ENCODE measurements at places on chromosomes 6 and 20.
A peak's percentile ranks its signal among the peaks of the same experiment; 100 is the strongest.

DNA sequence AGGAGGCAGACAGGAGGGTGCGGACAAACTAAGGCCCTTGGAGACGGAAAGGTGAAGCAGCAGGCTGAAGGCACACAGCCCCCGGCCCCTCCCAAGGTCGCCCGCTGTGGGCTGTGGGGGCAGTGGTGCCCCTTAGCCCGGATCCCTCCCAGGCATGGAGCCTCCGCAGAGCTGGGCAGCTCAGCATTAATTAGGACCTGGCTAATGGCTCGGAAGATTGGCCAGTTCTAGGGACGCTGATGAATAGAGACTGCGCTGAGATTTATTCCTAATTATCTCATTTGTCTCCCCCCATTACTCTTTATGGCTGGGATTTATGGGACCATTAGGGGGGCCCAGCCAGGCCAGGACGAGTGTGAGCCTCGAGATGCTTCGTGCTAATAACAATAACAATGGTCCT lies 20.4 kb downstream of the MDFI start:
- DNase-seq = no peak

GRCh38 chr6:81561071-81561564 lies 191.4 kb downstream of the TENT5A start:
- peak; percentile 14 for DNase-seq

GRCh38 chr6:40950986-40951698 lies 87.9 kb downstream of the UNC5CL start:
- DNase-seq = peak; percentile 51

DNA sequence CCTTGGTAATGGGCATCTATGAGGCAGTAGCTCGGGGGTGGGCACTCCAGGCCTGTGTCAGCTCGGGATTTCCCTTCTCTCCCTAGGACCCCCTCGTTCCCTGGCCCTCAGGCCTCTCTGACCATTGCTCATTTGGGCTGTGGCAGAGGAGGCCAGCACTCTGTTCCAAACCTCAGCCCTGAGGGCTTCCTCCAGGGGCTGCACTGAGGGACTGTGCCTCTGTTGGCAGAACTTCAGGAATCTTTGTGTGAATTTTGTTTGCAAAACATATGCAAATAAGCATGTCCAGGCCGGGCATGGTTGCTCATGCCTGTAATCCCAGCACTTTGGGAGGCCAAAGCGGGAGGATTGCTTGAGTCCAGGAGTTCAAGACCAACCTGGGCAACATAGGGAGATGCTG lies 11.0 kb downstream of the PACSIN1 start:
- DNase-seq = no peak

- peak; percentile 30 for DNase-seq
These were observed 73.1 kb downstream of the MKKS start for GRCh38 chr20:10360878-10361277.

DNA sequence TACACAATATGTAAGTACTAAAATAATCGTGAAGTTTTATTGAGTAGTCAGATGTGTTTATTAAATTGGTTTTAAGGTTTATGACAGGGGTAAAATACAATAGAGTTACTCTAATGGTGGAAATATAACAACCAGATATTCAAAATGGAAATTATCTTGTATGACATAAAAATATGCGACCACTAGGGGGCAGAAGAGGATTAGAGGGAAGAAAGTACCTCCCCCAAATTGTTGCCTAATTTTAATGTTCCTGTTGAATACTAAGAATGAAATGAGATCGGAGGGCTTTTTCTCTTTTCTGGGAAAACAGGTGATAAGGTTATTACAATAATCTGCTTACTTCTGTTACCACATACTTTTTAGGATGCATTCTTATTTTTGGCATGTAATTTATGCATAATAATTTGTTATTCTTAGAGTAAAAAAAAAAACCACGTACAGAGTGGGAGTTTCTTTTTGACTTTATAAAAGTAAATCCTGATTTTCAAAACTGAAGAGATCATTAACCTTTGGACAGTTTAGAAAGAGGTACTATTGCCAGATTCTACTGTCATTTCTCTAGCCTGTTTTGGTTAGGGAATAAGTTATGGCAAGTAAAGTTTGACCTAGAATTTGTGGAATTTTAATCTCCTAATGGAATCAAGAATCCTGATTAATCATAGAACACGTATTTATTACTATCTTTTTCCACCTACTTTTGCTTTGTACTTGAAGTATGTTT lies 159.2 kb downstream of the CD109 start:
- DNase-seq = peak; percentile 62

DNA sequence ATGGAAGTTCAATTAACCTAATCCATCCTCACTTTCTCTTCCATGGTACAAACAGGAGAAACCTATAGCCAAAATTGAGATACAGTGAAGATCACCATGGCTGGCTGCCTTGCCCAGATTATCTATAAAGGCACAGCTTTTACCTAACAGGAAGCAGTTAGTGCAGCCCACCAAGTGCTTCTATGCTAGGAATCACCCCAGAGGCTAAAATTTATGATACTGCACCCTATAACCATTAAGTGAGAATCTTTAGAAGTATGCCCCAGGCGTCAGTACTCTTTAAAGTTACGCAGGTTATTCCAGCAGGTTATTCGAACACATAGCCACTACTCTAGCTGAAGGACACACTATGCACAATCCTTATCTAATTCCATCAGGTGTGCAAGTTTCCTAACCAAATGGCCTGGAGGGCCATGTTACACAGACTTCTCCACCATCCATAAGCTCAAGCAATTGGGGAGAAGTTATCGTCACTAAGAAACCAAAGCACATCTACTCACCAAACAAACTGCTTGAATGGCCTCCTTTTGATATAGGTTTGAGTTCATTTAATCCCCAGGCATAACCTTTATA lies 43.1 kb downstream of the MAN1A1 start:
- DNase-seq = no peak

DNA sequence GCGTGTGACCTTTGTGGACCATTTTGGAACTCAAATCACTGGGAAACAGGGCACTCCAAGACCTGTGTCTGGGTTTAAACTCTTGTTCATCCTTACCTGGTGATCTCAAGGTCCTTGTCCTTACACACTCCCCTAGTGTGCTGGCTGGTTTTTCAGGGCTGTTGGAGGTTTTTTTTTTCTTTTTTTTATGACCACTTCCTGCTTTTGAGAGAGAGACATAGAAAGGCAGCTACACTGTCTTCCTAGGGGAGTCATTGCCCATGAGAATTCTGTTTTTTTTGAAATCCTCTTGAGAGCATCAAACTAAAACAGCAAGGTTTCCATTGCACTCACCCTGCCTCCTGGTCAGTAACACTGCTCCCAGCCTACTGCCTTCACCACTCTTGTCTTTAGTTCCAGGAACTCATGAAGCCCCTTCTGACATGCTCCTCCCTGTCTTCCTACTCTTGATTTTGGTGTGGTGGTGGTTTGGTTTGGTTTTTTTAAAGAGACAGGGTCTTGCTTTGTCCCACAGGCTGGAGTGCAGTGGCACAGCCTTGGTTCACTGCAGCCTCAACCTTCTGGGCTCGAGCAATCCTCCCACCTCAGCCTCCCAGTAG lies 28.6 kb downstream of the PRPH2 start:
- DNase-seq = no peak

- DNase-seq = no peak
These were observed 13.0 kb downstream of the POU3F2 start for GRCh38 chr6:98847416-98847778.

DNA sequence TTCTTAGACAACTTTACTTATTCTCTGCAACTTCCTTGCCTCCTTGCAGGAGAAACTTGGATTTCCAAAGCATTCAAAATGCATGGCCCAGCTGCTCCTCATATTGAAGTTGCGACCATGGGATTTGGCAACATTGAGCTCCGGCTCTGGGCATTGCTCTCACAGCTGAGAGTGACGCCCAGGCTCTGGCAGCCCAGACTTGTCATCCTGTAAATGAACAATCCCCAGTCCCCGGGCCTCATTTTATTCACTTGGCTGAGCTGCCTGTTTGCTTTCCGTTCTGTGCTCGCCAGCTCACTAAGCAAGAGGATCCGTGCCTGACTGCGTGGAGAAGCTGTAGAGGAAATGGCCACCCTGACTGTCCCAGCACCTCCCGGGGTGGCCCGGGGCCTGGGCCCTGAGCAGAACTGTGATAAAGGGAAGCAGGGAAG lies 119.5 kb upstream of the CD93 start:
- DNase-seq = peak; percentile 30

- DNase-seq = no peak
These were observed 86.5 kb downstream of the MRPL14 start for GRCh38 chr6:44040786-44041185.

GRCh38 chr6:144181639-144182038 lies 31.3 kb downstream of the STX11 start:
- DNase-seq = no peak

- DNase-seq = peak; percentile 64
These were observed 60.0 kb downstream of the PTPN1 start for GRCh38 chr20:50569864-50570836.

DNA sequence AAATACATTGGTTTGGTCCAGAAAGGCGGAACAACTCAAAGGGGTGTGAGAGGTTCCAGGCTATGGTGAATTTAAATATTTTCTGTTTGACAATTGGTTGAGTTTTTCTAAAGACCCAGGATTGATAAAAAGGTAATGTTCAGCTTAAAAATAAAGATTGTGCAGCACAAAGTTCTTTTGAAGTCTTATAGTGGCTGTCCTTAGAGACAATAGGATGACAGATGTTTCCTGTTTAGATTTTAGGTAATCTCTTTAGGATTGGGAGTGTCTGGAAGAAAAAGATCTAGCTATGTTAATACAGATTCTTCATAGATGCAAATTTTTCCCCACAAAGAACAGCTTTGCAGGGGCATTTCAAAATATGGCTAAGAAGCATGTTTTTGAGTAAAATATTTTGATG lies 119.7 kb downstream of the GRIK2 start:
- no peak for DNase-seq

DNA sequence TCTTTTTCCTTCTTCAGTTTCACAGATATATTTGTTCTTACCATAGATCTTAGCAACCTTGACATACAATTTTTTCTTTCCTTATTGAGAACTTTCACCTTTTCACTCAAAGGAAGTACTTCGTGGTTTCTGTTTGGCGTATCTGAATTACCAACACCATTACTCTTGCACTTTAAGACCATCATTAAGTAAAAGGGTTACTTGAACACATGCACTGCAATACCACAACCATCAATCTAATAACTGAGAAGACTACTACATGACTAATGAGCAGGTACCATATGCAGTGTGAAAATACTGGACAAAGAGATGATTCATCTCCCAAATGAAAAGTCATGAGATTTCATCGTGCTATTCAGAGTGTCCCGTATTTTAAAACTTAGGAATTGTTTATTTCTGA lies 21.7 kb upstream of the SENP6 start:
- DNase-seq = no peak

DNA sequence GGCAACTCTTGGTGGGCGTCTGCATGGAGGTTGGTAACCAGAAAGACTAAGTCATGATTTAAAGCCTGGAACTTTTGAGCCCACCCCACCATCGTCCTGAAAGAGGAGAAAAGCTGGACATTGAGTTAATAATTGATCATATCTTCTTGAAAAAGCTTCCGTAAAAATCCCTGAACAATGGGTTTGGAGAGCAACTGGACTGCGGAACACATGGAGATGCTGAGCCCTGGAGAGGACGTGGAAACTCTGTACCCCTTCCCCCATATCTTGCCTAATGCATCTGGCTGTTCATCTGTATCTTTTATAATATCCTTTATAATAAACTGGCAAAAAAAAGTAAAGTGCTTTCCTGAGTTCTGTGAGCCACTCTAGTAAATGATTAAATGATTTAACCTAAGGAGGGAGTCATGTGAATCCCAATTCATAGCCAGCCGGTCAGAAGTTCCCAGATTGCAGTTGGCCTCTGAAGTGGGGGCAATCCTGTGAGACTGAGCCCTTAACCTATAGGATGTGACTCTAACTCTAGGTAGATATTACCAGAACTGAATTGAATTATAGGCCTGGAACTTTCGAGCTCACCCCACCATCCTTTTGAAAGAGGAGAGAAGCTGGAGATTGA lies 26.5 kb upstream of the LGSN start:
- DNase-seq = no peak

DNA sequence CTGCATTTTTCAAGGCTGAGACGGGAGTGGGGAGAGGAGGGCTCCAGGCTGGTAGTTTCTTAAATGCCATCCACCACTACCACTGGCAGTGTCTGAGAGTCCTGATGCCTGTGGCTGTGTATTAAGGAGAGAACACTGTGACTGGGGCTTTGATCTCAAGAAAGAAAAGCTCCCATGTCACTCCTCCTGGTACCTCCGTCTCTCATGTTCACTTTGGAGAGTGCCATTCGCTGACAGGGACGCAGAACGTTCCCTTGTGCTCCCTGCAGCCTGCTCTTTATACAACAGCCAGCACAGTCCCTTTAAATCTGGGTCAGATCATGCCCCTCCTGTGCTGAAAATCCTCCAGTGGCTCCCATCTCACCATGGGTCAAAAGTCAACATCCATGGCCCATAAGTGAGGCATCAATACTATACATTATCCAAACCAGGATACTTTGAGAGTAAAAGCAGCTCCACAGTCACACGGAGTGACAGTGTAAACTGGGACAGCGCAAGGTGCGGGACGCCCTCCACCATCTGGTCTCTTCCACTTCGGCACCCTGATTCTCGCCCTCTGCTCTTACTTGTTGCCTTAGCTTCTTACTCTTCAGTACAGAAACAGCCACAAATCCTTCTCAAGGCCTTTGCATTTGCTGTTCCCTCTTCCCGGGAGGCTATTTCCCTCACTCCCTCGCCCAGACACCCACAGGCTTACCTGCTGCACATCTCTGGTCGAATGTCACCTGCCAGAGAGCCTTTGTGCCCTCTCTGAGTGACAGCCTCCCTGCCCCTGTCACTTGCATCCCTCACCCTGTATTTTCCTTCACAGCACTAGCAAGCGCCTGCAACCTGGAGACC lies 20.0 kb downstream of the PDYN start:
- no peak for DNase-seq

DNA sequence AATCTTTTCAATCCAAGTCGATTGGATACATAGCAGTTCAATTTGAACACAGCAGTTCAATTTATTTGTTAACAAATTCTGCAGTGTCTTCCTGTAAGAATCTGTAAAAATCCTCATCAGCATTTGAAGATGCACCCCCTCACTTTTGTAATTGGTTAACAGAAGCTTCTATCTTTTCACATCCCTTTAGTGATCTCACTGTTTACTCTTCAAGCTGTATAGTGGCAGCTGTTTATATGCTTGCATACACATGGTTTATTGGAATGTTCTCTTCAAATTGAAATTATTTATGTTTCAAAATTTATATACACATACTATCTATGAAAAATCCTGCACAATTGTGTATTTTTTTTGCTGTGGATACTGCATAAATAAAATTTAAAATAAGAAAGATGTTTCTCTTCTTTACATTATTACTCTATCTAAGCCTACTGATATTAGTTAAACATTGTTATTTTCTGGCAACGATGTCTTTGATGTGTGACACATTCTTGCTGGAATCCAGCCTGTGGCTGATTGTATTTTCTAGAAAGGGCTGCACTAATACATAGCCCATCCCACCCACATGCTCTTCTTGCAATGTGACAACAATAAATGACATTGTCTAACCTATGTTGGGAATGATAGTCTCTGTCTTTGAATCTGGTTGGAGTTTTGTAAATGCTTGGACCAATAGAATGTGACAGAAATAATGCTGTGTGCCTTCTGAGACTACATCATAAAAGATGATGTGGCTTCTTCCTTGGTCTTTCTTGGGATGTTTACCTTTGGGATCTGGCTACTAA lies 573.0 kb downstream of the CD109 start:
- no peak for DNase-seq
